Thymus (tissue), 14 donors: ENCODE measurements at places on chromosomes 7 and 10. TPM values are rescaled to one million over a fixed set of nuclear protein-coding genes. Genes with fewer than 3 reads are reported as not detected.

OR2A7 gene
- 0.24 TPM for total RNA-seq

PAX2 gene
- 0.09 TPM for total RNA-seq

ITIH2 gene
- 0.19 TPM for total RNA-seq

PAPSS2 gene
- 2.5 TPM for total RNA-seq

DNA sequence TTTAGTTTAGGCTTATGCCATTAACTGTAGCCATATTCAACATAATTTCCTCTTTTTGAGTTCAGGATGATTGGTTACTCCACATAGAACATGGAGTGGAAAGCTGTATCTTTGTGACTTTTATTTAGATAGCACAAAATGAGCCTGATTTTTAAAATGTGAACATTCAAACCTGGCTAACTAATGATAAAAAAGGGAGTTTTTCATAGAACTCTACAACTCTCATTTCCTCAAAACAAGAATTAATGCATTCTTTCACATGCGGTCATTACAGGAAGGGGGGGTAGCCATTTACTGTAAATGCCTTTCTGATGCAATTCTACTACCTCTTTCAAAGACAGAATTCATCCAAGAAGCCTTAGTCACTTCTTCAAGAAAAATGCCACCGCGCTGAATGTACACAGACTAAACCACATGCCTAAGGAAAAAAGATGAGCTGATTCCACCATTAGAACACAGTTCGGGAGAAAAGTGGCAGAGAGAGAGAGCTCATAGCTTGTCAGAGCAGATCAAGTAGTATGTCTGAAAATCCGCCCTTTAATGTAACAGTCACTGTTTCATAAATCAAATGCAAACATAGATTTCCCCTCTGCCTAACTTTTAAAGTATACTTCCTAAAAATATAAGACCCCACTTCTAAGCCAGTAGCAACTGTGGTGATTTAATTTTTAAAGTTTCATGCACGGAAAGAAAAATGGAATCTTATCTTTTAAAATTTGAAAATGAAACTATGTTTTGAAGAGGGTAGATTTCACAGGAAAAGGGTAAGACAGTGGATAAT lies 226.4 kb upstream of the KLF14 start:
- no peak for DNase-seq

DNA sequence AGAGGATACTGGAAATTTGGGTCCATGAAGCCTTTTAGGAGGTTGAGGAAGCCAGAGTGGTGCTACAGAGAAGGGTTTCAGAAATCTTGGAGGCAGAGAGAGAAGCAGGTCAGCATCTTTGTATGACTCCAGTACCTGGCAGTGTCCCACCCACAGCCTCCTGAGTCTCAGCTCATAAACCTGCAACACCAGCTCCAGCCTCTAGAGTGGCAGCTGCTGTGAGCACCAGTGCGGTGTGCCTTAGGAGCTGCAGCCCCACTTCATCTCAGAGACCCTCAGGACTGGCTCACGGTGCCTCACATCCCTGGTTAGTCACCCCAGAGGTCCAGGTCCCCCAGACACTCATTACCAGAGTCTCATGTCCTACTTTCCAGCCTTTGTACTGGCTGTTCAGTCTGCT lies 84.8 kb upstream of the PRKAR2B start:
- DNase-seq = no peak

DNA sequence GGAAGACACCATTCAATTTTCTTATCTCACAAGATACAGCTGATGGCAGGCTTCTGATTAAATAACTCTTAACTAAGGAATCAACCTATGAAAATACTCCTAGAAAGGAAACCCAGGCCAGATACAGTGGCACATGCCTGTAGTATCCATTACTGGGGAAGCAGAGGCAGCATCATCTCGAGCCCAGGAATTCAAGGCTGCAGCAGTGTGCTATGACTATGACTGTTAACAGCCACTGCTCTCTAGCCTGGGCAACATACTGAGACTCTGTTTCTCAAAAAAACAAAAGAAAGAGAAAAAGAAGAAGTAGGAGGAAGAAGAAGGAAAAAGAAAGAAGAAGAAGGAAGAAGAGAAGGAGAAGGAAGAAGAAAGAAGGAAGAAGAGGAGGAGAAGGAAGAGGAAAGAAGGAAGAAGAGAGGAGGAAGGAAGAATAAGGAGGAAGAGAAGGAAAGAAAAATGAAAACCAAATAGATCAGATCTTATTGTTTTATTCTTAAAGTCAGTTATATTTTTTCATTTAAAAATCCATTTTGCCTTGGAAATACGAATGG lies 18.0 kb downstream of the DPY19L1 start:
- DNase-seq = no peak

DNA sequence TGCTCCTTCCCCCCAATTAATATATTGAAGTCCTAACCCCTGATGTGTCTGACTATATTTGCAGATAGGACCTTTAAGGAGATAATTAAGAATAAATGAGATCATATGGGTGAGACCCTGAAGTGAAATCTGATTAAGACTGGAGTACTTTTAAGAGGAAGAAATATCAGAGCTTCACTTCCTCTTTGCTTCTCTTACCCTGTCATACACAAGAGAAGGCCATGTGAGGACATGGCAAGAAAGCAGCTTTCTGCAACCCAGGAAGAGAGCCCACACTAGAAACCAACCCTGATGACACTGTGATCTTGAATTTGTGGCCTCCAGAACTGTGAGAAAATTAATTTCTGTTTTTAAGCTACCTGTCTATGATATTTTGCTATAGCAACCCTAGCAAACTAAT lies 44.2 kb downstream of the JMJD1C start:
- DNase-seq = no peak

CH25H gene
- 8.5 TPM for total RNA-seq

DNA sequence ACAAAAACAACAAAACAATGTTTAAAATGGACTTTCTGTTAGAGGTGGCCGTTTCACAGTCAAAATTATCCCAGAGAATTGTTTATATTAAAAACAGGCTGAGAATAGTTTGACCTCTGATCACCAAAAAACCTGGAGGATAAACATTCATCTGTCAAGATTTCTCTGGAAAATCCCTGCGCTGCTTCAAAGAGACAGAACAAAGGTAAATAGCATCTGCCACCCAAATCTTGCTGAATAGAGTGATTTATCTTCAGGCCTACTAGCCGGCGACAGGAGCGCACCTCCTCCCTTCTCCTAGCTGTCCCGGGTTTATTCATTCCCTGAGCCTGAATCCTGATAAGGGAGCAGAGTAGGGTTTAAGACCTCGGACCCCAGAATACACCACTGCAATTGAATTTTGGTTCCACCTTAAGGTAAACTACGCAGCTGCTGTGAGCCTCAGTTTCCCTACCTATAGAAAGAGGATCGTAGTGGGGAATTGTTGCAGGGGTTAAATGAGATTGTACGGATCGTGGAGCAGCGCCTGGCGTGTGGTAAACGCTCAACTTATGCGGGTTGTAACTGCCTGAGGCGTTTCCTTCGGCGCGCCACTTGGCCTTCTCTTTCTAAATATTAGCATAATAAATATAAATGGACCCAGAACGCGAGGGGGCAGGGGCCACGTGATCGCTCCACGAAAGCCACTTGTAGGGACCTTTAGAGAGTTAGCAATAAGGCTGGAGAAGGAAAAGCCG lies 498 bp upstream of the ST7 start:
- no peak for DNase-seq

HUS1 gene
- total RNA-seq = 13.4 TPM

GRCh38 chr10:15262036-15262713 lies 93.7 kb upstream of the NMT2 start:
- no peak for DNase-seq

GRCh38 chr7:387132-388022 lies 97.4 kb downstream of the FOXL3 start:
- DNase-seq = no peak

C7orf57 gene
- total RNA-seq = 0.05 TPM

DNA sequence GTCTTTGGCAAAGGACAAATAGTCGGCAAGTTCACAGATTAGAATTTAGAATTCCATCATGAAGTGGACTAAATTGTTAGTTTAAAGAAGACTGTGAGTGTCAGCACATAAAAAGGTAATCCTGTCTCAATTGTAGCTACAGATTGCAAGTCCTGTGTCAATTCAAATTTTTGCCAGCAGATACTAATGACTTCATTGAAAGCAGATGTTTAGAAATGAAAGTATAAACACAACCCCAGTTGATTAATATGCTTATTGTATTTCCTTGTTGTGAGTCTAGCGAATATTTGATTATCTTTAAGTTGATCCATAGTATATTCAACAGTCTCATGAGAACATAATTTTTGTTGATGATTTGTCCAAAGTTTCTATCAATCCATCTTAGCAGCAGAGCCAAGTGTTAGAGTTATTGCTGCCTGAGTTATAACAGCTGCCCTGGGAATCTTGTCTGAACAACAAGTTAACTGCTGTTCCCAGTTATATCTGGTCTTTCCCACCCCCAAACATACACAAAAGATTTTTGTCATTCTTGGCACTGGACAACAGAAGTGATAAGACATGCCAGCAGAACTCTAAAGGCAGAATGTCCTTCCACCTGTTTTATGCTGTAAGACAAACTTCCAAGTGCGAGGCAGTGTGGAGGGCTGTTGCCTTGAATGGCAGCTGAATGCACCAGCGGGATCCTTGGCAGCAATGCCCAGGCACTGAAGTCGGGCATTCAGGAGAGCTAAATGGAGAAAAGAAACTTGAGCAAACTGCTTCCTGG lies 21.3 kb upstream of the HERPUD2 start:
- no peak for DNase-seq

AKR1D1 gene
- 0.05 TPM for total RNA-seq

- no peak for DNase-seq
Measured at GRCh38 chr10:72783410-72783833, 91.5 kb downstream of the MCU start.

DNA sequence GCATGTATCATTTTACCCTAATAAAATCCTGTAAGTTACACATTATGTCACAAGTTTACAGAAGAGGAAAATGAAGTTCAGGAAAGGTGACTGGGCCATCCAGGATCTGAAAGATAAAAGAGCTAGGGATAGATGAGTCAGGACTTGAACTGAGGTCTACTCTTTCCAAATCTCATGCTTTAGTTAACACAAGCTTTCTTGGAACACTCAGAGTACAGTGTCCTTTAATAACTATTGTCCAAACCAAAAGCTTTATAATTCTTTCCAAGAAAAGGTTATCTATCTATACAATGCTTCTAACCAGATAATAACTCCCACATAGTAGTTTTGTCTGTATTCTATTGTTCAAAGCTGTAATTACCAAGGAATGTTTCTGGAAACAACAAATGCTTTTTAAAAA lies 164.6 kb downstream of the LRRN3 start:
- DNase-seq = no peak

PNLIPRP2 gene
- total RNA-seq = not detected

DNA sequence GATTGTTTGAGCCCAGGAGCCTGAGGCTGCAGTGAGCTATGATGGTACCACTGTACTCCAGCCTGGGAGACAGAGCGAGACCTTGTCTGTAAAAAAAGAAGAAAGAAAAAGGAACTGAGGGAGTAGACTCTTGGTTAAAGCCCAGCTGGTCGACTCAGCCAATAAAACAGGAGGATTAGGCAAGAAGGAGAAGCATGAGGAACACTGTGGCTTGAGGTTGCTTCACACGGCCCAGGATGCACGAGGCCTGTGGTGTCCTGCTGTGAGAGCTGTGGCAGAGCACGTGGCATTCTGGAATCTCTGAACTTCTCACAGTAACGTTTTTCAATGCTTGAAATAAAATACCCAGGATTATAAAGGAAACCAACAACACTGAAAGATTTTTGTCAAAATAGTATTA lies 93.3 kb downstream of the CUL2 start:
- DNase-seq = no peak

DNA sequence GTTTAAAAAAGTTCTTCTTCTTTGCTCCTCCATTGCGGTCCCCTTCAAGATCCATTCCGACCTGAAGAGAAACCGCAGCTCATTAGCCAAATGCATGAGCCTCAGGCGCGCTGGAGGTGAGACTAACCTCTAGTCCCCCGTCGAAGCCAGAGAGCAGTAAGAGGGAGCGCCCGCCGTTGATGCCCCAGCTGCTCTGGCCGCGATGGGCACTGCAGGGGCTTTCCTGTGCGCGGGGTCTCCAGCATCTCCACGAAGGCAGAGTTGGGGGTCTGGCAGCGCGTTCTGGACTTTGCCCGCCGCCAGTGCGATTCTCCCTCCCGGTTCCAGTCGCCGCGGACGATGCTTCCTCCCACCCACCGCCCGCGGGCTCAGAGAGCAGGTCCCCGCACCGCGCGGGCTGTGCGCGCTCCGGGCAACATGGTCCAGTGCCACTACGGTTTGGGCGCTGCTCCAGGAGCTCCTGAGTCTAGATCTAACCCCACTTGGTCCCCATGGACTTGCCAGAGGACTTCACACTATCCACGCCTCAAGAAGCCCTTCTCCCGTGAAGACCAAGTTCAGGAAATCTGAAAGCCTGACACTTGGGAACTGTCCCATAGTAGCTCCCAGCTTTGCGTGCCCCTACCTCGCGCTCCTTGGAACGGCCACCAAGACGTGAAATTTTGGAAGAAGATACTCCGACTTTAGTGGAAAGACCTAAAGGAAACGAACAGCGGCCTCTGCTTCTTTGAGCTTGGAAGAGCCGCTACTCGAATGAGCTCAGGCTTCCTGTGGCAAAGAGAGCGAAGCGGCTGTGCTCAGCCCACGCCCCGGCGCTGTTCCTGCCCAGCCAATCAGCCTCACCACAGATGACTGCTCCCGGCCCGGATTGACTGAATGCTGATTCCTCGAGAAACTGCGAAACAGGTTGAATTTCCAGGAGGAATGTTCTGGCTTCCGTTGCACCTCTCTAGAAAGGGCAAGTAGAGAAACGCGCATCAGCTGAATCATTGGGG lies at the start of gene ABCB1:
Gene ABCB1 (minus strand): TSS at position 755 of the 995 bp plus-strand sequence. CDS start 700 bp downstream, at position 55.
- DNase-seq = peak; percentile 36

LAMB4 gene
- 0.42 TPM for total RNA-seq

DNA sequence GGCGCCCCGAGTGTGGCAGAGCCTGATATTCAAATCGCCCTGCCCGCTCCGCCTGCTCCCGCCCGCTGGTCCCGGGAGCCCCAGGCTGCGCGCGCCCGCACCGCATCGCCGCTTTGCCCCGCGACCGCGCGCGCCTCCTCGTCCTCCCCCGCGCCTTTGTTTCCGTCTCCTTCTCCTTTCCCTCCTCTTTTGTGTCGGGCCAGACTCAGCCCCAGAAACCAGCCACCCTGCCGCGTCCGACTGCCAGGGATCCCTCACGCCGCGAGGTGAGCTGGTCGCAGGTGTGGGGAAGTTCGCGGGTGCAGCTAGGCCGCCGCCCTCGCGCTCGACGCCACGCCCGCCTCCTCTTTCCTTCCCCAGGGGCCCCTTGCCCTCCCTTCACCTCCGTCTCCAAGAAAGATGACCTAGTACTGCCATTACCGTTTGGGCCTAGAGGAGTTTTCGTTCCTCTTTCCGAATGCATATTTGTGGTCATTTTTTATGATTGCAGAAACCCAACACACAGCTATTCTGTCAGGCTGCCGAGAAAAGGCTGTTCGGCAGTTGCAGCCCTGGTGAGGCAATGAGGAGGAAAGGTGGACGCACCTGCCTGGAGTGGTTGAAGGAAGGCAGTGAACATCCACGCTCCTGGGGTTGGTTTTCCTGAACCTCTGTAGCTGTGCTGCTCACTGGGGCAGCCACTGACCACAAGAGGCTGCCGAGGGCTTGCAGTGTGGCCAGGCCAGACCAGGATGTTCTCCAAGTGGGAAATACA lies 107.3 kb downstream of the SNX10 start:
- peak; percentile 23 for DNase-seq
